ENCODE measurements at places on chromosomes 11 and 22.

DNA sequence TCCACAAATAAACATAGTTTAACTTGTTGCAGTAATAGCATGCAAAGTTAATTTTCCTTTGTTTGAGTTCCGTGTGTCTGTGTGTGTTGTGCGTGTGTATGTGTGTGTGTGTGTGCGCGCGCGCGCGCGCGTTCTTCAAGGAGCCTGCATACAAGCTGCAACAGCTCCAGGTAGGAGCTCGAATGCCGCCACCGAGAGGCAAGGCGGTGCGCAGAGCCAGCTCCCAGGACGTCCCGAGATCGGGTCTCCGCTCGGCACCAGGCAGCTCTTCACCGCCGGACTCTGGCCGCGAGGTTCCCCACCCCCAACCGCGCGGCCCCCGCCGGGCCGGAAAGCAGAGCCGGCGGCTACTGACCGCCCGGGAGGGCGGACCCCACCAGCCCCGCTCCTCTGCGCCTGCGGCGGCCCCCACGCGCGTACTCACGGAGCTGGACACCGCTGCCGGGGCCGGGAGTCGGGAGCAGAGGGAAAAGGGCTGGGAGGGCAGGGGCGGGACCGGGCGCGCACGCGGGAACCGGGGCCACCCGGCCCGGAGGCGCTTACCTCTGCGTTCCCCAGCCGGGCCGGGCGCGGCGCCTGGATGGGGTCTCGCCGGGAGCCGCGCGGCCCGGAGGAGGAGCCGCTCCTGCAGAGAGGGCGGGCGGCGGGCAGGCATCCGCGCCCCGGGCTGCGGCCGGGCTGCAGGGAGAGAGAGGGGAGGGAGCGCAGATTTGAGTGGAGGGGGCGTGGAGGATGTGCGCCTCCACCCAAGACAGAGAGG lies 40.4 kb upstream of the AKIP1 start:
- DNase-seq = no peak

GRCh38 chr11:13118194-13118593 lies 109.1 kb downstream of the RASSF10 start:
- DNase-seq = no peak

DNA sequence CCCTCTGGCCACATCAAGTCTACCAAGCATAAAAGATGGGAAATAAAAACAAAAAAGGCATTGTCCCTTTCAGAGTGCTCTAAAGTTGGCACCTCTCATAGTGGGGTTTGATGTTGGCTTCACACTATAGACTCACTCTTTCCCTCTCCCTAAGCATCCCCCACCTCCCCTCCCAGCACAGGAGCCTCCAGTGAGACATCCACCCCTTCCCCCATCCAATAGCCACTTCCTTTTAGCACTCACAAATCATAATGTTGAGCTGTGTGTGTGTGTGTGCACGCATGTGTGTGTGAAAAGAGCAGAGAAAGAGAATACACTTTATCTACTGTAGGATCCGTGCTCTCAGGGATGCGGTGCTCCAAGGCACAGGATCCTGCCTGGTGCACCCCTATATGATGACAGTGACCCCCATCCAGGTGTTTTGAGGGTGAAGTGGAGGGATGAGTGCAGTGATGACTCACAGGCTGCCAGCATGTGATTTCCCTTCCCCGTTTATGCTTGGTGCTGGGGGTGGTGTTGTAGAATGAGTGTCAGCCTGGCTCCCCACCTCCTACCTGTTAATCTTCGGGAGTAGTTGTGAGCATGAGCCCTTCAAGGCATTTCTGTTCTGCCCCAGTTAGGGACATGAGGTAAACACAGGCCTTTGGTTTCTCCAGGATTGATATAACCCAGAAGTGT lies 235.2 kb upstream of the B3GAT1 start:
- DNase-seq = no peak

- no peak for DNase-seq
These were observed 8.1 kb downstream of the PC start for GRCh38 chr11:66950112-66950535.

GRCh38 chr11:121037016-121037415 lies 13.1 kb downstream of the TBCEL start:
- no peak for DNase-seq

- DNase-seq = peak; percentile 88
These were observed 3.9 kb downstream of the SH3BP1 start for GRCh38 chr22:37643225-37643847.

- DNase-seq = no peak
These were observed 121.1 kb downstream of the PHF21B start for GRCh38 chr22:44888491-44889254.

DNA sequence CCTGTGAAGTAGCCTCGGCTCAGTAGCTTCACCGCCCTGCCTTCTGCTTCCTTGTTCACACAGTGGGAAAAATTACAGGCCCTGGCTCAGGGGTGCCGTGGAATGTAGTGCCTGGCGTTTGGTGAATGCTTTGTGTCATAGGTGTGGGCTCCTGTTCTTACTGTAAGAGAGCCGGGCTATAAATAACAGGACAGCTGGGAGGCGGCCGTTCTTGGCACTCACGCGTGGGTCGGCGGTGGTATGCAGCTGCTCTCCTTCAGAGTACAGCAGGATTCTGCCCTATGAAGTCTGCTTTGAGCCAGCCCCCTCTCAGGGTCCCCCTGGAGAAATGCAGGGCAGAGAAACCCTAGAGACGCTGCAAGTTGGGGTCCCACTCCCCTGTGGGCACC lies 84.2 kb downstream of the CTTN start:
- DNase-seq = no peak

DNA sequence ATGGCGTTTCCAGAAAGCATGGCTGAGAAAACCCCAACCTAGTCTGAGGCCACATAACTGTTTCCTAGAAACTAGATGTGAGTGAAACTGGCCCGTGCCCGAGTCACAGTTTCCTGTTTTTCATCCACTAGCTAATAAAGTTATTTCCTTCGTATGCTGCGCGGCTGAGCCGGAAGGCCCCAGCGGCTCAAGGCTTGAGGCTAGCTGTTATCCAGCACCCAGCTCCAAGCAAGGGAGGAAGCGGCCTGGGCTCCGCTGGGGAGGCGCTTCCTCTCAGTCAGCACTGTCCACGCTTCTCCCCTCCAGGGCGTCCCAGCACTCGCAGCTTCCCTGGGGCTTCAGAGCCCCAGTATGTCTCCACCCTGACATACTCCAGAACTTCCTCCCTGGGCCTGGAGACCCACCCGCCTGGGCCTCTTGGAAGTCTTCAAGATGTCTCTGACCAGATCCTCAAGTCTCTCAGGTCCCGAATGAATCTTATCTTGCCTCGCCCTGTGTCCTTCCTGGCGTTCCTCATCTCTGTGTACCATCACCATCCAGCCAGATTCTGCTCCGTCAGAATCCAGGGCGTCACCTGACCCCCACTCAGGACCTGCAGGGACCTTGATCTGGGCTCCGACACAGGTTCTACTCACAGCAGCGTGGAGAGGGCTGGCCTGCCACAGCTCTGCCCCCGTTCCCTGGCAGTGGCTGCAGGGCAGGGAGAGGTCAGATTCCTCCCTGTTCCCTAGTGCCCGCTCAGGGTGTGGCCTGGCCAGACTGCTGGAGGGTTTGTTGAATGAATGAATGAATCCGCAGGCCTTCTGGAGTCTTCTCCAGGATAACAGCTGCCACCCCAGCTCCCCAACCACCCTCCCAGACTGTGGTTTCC lies 81.9 kb downstream of the LRRC32 start:
- DNase-seq = no peak

DNA sequence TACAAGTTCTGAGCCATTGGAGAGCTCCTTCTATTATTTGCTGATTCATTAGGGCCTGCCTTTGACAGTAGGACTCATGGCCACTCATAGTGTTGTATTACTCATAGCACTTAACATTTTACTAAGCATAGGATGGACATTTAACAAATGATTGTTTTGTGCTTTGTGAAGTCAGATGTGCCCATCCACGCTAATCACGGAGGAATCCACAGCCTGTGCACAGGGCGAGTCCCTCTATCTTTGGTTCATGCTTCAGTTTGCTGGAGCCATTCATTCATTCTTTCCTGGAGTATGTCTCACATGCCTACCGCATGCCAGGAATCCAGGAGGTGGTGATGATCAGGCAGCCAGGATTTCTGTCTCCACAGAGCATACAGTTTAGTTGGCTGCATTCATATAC lies 254.1 kb downstream of the NTM start:
- no peak for DNase-seq

DNA sequence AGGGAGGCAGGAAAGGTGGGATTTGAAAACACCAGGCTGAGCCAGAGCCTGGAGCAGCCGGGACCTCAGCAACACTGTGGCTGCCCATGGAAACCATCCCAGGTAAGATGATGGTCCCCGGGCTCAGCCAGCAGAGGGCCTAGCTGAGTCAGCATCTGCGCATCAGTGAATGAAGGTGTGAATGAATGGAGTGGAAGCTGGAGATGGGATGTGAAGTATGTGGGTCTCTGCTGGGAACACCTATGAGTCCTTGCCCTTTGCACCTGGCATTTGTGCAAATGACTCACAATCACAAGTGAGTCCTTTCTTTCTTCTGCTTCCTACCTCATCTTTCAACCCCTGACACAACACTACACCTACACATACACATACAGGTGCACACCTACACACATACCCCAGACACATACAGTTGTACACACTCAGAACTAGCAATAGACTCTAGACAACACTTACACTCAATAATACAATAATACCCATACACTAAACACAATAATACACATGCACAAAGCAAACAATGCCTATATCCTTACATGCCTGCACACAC lies 62.8 kb upstream of the PRDM11 start:
- DNase-seq = no peak

- no peak for DNase-seq
These were observed 18.5 kb upstream of the TPH1 start for GRCh38 chr11:18064450-18065054.

DNA sequence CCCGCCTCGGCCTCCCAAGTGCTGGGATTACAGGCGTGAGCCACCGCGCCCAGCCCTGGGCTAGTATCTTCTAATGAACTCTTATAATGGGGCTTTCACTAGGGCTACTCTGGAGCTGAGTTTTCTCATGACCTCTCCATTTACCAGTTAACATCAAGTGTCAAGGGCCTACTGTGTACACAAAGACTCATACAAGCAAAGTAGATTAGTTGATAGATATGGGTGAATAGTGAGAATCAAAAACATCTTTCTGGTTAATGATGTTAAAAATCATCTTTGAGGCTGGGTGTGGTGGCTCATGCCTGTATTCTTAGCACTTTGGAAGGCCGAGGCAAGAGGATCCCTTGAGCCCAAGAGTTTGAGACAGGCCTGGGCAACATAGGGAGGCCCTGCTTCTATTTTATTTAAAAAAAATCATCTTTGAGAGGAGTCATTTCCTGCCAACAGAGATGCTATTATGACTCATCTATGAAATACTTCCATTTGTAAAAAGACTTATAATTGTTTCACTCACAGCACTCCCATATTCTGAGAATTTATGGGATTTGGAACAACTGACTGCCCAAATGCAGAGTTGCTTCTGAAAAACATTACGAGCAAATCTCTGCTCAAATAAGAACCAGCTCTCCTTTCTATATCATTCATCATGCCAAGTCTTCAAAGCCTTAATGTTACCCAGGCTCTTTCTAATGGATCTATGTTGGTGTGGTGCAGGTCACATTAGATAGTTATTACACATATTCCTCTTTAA lies 57.0 kb downstream of the GDPD4 start:
- DNase-seq = no peak

Measured in stimulated activated CD8-positive, alpha-beta memory T cell treated with anti-CD3 and anti-CD28 coated beads, Interleukin-15, amount 100 ng/mL, for 1 hour (primary cell).